ENCODE measurements at places on chromosomes 1 and 21. TPM values are rescaled to one million over a fixed set of nuclear protein-coding genes. Genes with fewer than 3 reads are reported as not detected.

DNA sequence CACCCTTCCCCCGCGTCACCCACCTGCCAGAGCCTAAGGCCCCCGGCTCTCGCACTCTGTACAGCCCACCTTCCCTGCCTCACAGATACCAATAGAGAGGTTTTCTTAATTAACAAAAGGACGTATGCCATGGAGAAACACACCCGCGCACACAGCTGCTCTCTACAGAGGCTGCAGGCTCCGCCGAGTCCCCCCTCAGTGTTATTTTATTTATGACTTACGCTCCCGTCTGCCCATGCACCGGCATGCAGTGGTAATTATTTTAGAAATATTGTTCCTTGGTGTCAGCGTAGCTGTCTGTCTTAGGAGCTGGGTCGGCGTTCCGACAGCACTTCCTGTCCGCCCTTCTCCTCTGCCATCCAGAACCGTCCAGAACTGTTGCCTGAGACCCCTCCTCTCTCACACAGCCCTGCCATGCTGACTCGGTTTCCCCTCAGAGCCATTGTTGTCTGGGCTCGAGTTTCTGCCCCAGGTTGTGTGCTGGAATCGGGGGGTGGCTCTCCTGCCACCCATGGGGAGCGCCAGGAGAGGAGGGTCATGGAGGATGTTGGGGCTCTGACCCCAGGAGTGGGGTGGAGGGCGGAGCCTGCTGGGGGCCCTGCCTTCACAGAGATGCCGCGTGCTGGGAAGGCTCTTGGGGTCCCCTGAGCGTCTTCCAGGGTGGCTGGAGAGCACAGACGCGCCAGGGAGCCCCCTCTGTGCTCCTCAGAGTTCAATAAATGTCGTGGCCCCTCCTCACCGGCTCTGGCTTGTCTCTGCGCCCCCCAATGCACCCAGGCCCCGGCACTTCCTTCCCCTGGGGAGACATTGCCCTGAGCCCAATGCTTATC lies 39.6 kb upstream of the COL6A1 start:
- no peak for DNase-seq

The DAB1 gene
- 19.5 TPM for polyA plus RNA-seq

The ITLN2 gene
- polyA plus RNA-seq, result 3.6 TPM

- no peak for DNase-seq
These were observed 84.2 kb downstream of the RGS7 start for GRCh38 chr1:241272828-241273227.

GRCh38 chr1:32180186-32181060 lies 948 bp downstream of the TXLNA start:
- DNase-seq, result peak; percentile 71

- no peak for DNase-seq
These were observed 107.5 kb downstream of the TIAM1 start for GRCh38 chr21:31236528-31236927.

GRCh38 chr1:113388621-113389358 lies 1.5 kb upstream of the MAGI3 start:
- DNase-seq, result peak; percentile 72

GRCh38 chr1:198635964-198636363 lies 2.9 kb upstream of the PTPRC start:
- DNase-seq, result no peak

GRCh38 chr1:227094249-227094966 lies 154.3 kb downstream of the COQ8A start:
- peak; percentile 44 for DNase-seq

The ANGPTL3 gene
- polyA plus RNA-seq, result 42.2 TPM

Measured in hepatocyte (in vitro differentiated cells).